ENCODE measurements at places on chromosomes 13 and 19. TPM values are rescaled to one million over a fixed set of nuclear protein-coding genes. Genes with fewer than 3 reads are reported as not detected.

GRCh38 chr19:39778763-39779162 lies at the start of gene LEUTX:
TSS of gene LEUTX (plus strand) at chr19:39778854. CDS start at chr19:39778921, 67 bp downstream.
- DNase-seq = no peak

- no peak for DNase-seq
These were observed 2.8 kb upstream of the CERS4 start for GRCh38 chr19:8206147-8207087.

DNA sequence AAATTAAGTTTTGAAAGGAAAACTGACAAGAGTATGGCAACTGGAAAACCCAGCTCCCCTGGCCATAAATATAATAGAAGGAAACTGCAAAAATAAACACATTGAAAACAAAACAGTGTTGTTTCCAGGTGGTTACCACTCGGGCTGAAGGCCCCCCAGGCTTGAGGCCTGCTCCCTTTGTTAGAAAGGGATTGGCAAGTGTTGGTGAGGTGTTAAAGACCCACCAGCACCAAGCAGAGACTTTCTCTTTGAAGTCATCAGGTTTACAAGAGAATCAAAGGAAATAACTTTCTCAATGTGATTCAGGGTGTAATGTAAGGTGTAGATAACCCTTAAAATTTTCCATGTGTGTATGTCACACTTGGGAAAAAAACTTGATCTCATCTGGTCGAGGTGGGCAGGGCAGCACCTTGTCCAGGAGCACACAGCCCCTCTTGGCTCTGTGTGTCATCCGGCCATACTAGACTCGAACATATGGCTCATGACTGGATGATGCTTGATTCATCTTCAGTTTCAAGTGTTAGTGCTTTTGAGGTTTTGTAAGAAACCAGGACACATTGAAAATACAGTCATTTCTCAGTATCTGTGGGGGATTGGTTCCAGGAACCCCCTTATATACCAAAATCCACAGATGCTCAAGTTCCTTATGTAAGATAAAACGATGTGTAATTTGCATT lies 7.8 kb downstream of the ACTN4 start:
- DNase-seq = no peak

DNA sequence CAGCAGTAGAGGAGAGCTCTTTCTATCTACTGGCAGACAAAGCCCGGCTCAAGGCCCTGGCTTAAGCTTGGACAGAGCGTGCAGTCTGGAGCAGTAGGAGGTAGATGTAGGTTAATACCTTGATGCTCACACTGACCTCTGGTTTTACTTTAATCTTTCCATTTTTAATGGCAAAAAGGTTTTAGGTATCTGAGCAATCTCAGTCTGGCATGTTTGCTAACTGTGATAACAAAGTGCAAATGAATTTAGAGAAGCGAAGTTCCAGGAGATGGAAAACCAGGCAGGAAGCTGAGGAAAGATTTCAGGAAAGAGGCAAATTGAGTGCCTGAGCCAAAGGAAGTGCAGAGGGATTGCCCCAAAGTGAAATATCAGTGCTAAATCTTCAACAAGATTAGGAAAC lies 356.6 kb downstream of the FOXO1 start:
- DNase-seq = no peak

DNA sequence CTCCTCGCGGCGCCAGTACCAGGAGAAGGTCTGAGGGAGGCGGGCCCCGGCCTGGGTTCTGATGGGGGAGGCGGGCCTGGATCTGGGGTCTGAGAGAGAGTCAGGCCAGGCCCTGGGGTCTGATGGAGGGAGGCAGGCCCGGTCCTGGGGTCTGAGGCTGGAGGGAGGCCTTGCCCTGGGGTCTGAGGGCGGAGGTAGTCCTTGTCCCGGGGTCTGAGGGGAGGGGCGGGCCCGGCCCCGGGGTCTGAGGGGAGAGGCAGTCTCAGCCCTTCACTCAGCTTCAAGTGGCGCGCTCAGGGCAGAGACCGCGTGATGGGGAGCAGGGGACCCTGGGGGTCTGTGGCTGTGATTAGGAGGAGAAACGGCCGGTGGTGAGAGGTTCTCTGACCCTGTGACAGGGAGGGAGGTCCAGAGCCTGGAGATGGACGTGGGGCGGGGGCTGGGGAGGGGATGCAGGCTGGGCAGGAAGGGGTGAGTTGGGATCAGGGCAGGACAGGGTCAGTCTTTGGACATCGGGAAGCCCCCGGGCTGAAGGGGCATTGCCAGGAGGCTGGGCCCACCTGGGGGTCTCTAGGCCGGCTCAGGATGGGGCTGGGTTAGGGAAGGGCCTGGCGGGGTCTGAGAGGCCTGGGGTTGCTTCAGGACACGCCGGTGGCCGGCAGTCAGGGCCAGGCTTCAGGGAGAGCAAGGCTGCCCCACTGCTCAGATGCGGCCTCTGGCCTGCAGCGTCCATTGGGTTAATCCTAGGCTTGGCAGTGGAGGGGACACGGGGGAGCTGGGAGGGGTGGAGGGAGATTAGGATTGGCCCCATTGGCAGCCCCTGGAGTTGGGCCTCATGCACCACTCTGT lies 18.7 kb downstream of the HCN2 start:
- no peak for DNase-seq

DNA sequence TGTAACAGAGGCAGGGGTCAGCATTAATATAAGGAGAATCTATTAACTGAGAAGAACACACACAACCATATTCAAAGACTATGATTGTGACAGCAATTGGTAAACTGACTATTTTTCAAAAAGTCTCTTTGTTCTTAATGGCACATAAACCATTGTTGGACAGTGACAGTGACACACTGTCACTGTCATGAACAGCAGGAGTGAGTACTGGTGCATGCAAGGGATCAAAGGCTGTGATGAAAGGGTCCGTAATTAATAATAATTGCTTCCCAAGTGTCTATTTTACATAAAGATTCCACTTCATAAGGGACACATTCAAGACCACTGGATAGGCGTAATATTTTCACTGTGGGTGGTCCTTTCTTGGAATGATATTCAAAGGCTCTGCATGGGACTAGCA lies 50.7 kb downstream of the LHFPL6 start:
- DNase-seq = no peak

DNA sequence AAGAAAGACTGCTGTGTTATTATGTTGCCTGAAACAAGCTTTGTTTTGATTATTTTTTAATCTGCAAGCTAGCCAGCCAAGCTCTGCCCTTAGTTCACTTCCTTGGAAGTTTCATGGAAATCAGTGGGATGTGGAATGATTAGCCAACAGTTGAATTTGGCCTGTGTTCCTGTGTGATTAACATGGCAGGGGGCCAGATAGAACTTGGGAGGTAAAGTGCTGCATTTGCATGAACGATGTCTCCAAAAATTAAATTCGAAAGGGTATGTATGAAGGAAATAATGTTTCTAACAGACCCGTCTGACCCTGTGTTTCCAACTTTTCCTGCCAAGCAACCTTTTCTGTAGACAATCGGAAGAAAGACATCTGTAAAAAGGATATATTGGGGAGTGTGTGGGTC lies 32.2 kb downstream of the UFM1 start:
- DNase-seq = no peak

Gene STAP2
- total RNA-seq = 14.4 TPM

Gene CCDC194
- not detected for total RNA-seq

Gene ZNF221
- total RNA-seq = 14.6 TPM
